Astrocyte of the cerebellum (primary cell): ENCODE measurements at places on chromosomes 12 and 14.

- no peak for DNase-seq
These were observed 12.0 kb upstream of the AMN start for GRCh38 chr14:102910442-102910841.

- DNase-seq: no peak
These were observed 69.1 kb upstream of the SSTR1 start for GRCh38 chr14:38138473-38139138.

- peak; percentile 2 for DNase-seq
These were observed 777 bp downstream of the ASCL1 start for GRCh38 chr12:102958073-102958829.

DNA sequence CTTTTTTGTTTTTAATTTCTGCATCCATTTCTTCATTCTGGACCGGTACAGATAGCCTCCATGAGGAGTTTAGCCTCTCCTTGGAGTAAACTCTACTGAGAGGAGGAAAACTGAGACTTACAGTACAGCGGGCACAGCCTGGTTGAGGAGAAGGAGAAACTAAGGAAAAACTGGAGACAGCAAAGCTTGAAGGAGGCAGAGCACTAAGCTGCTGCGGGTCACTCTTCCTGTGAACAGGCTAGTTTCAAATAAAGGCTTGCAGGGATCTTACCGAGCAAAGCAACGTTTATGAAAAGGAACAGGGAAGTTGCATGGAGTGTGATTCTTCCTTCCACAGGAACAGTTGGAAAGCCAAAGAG lies 348 bp upstream of the SSTR1 start:
- no peak for DNase-seq

GRCh38 chr14:20384321-20384720 lies 29.0 kb downstream of the TEP1 start:
- DNase-seq: no peak

GRCh38 chr14:99257673-99258221 lies 14.2 kb downstream of the BCL11B start:
- DNase-seq: no peak

- DNase-seq: peak; percentile 90
These were observed 41.1 kb downstream of the SYNE2 start for GRCh38 chr14:63893701-63894458.

- DNase-seq: peak; percentile 12
These were observed 2.2 kb downstream of the PDZRN4 start for GRCh38 chr12:41190338-41190737.

GRCh38 chr14:60153991-60154390 lies 11.2 kb downstream of the DHRS7 start:
- no peak for DNase-seq

DNA sequence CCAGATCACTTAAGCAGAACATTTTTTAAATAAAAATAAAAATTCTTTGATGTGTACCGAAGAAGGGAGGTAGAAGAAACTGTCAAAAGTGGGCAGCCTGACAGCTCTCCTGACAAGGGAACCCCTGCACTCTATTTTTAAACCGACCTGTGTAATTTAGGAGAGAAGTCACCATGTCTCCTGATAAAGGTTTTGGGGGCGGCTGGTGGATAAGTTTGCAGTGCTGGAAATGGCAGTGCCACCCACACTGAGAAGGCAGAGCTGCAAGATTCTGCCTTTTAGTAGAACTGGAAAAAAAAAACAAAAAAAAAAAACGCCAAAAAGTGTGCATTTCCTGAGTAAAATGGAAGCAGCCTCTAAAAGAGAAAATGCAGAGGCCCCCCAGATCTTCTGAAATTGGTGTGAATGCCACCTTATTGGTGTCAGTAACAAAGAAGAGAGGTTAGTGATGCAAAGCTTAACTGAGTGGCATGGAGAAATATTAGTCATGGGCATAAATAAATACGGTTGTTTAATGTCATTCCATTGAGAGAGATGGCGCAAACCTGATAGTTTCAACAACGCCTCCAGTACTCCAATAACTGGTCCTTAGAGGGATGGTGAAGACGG lies 24.7 kb downstream of the DUSP6 start:
- DNase-seq: no peak

DNA sequence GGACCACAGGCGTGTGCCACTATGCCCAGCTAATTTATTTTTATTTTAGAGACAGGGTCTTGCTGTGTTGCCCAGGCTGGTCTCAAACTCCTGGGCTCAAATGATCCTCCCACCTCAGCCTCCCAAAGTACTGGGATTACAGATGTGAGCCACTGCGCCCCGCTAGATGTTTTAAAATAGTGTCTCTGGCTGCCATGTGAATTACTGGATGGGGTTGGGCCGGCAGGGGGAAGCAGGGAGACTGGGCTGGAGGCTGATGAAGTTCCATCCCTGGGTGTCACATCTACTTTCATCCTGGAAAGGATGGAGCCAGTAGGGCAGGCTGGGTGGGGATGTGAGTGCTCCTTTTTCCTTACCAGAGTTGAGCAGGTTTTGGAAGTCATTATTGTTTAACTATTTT lies 46.1 kb downstream of the DNAH10 start:
- no peak for DNase-seq

GRCh38 chr12:42021469-42021868 lies 123.2 kb downstream of the GXYLT1 start:
- no peak for DNase-seq

DNA sequence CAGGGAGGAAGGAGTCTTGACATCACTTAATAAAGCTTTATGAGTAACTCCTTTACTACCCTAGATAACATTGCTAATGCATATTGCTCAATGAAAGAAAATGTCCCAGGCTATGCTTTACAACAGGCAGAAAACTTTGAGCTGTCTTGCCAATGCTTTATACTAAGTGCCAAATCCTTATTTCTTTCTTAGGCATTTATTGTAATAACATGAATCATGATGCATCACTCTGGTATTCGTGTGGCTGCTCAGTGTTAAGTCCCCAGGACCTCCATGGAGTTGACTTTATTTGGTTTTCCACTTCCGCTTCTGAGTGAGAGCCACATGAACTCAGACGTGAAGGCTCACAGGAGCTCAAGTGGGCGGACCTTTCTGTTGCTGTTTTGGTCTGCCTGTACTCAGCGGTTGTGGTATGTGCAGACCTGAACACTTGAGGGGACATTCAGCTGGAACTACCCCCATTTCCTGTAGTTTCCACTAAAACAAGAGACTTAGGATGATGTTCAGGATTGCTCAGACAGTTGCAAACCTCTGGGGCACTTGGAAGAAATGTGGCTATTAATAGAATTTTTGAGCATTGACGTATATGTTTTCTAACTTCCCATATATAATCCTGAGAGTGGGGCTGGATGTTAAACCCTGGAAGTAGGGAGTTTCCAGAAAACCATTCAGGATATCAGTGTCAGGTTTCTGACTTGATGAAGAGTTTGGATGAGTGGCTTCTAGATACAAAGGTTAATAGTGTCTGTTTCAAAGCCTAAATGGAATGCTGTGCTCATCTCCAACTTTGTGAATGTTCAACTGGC lies 258.6 kb downstream of the MSRB3 start:
- DNase-seq: peak; percentile 100

- no peak for DNase-seq
These were observed 315.7 kb downstream of the SLC16A7 start for GRCh38 chr12:59911516-59911915.

- no peak for DNase-seq
These were observed 43.5 kb upstream of the PTPRQ start for GRCh38 chr12:80400571-80400991.

DNA sequence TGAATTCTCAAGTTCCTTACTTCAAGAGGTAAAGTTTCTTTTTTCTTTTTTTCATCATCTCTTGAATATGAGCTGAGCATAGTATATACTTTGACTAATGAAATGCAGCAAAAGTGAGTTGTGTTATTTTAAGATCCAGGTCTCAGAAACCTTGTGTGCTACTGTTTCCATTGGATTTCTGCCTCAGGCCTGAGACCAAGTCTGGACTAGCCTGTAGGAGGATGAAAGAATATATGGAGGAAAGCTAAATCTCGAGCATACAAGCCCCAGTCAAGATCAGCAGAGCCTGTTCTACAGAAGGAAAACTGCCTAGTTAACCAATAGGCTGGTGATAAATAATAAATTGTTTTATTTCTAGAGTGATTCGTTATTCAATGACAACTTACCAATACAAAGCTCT lies 652.5 kb downstream of the C12orf50 start:
- DNase-seq: no peak

- no peak for DNase-seq
These were observed 34.2 kb upstream of the STRN3 start for GRCh38 chr14:31060253-31060875.

DNA sequence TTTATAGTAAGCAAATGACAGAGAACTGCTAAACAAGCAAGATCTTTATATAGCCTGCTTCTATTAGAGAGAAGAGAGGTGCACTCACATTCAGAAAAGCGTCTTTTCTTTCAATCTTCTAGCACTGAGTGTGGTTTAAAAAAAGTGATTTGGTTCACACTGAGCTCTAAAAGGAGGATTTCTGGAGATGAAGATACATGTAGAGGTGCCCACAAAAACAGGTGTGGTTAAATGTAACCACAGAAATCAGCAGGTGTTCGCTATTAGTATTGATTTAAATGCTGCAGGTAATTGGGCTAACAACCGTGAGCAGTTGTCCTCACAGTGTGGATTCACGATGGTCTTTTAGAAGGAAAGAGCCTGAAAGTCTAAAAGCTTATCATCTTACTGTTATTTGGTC lies 10.7 kb downstream of the PKP2 start:
- DNase-seq: no peak

DNA sequence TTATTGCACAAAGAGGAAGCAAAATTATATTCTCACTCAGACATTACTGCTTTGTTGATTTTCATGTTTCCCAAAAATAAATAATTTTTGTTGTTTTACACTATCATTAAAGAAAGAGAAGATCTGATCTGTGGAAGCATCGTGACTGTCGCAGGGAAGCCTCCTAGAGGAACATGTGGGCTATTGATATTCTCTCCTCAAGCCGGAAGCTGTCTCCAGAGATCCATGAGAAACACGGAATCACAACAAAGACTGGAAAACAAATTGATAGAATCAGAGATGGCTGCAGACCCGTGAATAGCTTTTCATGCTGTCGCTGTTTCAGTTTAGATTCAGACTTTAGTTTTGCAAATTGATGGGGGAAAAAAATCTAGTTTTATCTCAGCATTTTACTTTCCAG lies 235.2 kb upstream of the TMPO start:
- no peak for DNase-seq

DNA sequence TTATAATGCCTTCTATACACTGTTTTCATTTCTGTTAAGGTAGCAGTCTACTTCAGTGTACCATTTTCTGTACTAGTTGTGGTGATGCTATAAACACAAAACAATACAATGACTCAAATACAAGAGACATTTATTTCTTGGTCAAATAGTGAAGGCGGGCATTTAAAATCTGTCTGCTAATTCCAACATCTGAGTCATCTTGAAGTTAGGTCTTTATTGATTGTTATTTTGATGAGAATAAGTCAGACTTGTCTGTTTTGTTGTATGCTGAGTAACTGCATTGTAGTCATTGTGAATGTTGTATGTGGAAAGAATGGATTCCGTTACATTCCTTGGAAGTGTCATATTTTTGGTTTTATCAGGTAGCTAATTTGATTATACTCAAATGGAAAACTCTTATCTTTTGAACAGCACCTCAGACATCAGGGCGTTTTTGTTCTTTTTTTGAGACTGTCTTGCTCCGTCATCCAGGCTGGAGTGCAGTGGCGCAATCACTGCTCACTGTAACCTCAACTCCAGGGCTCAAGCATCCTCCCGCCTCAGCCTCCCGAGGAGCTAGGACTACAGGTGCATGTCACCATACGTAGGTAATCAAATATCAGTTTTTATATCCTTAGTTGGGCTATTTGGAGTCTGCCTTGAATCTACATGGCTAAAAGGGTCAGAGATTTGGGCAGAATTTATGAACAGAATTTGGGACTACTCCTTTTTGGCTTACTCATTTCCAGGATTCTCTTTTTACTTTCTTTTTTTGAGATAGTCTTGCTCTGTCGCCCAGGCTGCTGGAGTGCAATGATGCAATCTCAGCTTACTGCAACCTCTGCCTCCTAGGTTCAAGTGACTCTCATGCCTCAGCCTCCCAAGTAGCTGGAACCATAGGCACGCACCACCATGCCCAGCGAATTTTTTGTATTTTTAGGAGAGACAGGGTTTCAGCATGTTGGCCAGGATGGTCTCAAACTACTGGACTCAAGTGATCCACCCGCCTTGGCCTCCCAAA lies 56.8 kb downstream of the PAPLN start:
- DNase-seq: no peak

DNA sequence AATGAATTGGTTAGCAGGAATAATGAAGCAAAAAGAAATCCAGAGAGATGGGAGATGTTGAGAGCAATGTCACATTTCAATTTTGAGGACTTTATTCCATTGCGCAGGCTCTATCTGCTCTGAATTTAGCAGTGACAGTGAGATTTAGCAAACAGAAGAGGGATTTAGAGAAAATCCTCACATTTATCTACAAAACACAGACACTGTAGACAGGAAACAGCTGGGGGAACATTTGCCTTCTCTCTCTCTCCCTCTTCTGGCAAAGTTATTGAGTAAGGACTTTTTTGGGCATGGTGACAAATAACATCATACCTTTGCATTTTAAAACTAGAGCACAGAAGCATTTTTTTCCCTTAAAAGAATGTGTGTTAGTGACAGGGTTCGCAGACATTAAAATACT lies at the start of gene IGF1:
TSS of gene IGF1 (minus strand) at position 158 of the 400 bp plus-strand sequence. CDS start 182 bp downstream, outside the sequence.
- peak; percentile 6 for DNase-seq

GRCh38 chr12:50572287-50572686 lies 67.5 kb downstream of the DIP2B start:
- peak; percentile 47 for DNase-seq

DNA sequence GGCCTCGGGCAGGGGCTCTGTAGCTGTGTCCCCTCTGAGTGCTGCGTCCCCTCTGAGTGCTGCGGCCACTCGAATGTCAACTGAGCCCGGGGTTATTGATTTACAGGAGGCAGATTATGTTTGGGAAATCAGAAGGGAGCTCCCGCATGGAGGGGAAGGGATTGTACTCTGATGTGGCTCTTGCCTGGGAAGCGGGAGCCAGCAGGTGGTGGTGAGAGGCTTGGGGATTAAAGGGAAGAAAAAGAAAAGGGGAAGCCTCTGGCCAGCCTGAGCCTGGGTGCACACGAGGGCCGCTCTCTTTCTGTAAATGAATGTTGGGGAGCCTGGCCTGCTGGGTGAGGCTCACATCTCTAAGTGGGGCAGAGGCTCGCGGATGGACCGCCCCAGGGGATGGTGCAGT lies 143.7 kb downstream of the AACS start:
- no peak for DNase-seq

- DNase-seq: no peak
These were observed 8.9 kb downstream of the CLEC12A start for GRCh38 chr12:9980126-9980525.

GRCh38 chr12:116675339-116676107 lies 62.3 kb downstream of the SPRING1 start:
- no peak for DNase-seq
